Endothelial cell (in vitro differentiated cells): ENCODE measurements at places on chromosomes 2 and 18. TPM values are rescaled to one million over a fixed set of nuclear protein-coding genes. Genes with fewer than 3 reads are reported as not detected.
A peak's percentile ranks its signal among the peaks of the same experiment; 100 is the strongest.

GRCh38 chr2:144596073-144596871, 76.4 kb upstream of the ZEB2 start:
- peak; percentile 36 for DNase-seq

DNA sequence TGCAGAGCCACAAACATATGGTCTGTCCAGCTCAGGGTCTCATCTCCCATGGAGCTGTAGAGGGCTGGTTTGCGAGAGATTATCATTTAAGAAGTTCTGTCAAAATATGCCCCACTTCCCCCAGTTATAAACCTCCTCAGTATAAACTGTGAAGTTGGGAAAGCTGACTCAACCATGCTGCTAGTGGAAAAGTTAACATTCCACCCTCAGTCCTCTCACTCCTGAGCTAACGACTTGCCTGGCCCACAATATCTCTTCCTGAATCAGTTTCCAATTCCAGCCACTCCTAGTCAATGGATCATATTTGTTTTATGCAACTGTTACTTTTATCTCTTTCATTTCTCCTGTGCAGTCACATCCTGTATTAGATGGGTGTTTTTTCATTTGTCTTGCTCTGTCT, 326.2 kb downstream of the SETBP1 start:
- DNase-seq = no peak

Gene REG3G
- total RNA-seq = not detected

Gene CSRNP3
- total RNA-seq = 14.6 TPM

Gene IMMT
- total RNA-seq = 107 TPM

DNA sequence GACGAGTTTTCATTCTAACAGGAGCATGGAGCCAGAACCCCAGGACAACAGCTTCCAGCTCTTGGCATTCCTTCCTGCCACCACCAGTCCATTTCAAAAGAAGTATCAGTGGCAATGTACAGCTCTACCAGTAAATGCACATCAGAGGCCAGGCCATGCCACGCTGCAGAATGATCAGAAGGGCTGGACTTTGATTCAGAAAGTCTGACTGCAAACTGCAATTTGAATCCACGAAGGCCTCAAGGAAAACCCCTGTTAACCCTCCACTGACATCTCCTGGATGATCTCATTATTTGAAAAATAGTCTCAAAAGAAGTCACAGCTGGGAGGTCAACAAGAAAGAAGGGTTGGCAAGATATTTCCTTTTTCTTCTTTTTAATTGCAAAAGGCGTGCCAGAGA, 119.2 kb downstream of the MYO5B start:
- no peak for DNase-seq

DNA sequence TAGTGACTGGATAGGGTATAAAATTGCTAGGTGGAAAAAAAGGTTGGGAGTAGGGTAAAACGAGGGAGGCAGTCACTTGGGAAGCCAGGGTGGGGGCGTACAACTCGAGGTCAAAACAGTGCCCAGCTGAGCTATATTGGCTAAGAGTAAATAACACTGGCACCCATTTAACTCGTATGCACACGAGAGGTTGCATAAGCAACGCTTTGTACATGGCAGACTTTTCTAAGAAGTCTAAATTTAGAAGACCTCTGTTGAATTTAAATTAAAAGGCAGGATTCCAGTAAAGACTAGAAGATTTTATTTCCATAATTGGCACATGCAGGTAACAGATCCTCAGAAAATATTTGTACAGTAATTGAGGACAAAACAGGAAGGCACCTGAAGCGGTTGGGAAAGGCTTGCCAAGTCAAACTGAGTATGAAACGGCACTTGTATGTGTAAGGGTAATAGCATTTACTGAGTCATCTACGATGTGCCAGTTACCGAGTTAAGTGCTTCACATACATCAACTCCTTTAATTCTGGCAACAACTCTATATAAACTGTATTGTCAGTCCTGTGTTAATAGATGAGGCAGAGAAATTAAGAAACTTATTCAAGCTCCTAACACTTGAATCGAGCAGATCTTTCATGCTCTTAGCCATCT, 1.4 kb upstream of the MALT1 start:
- no peak for DNase-seq

GRCh38 chr2:144477281-144477956, 42.5 kb downstream of the ZEB2 start:
- no peak for DNase-seq

DNA sequence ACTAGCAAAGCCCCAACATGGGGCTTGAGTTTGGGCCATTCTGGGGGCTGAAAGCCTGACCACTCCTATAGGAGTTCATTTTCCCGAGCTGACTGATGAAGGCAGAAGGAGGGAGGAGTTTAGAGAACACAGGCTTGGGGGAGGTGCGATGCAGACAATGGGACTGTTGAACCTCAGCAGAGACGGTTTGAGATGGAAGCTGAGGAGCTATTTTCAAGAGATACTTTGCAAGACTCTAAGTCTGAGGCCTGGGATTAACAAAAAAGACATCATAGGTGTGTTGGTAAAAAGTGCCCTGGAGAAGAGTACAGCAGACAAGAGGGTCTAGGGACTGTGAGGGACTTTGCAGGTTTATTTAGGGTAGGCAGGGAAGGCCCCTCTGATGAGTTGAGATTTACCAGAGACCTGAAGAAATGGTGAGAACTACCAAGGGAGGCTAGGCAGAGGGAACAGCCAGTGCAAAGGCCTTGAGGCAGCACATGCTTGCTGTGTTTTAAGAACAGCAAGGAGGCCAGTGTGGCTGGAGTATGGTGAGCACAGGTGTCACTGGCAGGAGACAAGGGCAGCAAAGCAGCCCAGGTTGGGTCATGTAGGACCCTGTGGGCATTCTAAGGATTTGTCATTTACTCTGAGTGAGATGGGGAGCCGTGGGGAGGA, 31.6 kb downstream of the PCBP1 start:
- DNase-seq = no peak

GRCh38 chr2:135411646-135412045, 119.4 kb downstream of the ZRANB3 start:
- no peak for DNase-seq

GRCh38 chr18:4797002-4797685, 342.0 kb upstream of the DLGAP1 start:
- no peak for DNase-seq

Gene C2orf80
- total RNA-seq = not detected

DNA sequence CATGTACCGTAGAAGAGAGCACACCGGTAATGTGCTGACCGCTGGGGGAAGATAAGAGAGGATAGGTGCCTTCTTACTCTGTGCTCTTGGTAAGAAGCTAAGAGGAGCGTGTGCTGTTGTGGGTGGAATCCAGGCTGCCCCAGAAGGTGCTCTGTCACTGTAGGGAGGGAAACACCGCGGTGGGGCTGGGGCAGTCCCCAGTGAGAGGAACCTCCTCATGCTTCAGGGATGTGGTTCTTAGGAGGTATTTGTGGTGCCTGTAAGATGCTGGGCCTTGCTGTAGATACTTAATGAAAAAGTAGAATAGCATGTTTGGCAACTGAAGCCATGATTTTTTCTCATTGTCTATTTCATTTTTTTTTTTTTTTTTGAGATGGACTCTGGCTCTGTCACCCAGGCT, 1.1 kb downstream of the COLEC11 start:
- DNase-seq = no peak

GRCh38 chr18:45232061-45232460, 383.2 kb upstream of the SLC14A2 start:
- no peak for DNase-seq

DNA sequence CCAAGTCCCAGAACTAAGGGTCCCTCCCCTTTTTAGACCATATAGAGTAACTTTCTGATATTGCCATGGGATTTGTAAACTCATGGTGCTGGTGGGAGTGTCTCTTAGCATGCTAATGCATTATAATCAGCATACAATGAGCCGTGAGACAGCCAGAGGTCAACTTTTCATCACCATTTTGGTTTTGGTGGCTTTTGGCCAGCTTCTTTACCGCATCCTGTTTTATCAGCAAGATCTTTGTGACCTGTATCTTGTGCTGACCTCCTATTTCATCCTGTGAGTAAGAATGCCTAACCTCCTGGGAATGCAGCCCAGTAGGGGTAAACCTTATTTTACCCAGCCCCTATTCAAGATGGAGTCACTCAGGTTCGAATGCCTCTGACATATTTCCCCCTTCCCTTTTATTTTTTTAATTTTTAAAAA, 148.2 kb downstream of the PHLPP1 start:
- DNase-seq = no peak

Gene MREG
- 26.1 TPM for total RNA-seq

Gene HOXD11
- not detected for total RNA-seq

GRCh38 chr2:201915446-201915845, 109.1 kb downstream of the CDK15 start:
- DNase-seq = no peak

DNA sequence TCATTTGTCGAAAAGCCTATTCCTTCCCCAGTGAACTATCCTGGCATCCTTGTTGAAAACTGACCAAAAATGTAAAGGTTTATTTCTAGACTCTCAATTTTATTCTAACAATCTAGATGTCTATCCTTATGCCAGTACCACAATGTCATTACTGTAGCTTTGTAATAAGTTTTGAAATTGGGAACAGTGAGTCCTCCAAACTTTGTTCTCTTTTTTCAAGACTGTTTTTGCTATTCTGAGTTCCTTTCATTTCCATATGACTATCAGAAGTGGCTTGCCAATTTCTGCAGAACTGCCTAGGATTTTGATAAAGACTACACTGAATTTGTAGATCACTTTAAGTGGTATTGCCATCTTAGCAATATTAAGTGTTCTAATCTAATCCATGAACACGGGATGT, 9.7 kb downstream of the STARD7 start:
- no peak for DNase-seq

Gene STAMBP
- 29.2 TPM for total RNA-seq

DNA sequence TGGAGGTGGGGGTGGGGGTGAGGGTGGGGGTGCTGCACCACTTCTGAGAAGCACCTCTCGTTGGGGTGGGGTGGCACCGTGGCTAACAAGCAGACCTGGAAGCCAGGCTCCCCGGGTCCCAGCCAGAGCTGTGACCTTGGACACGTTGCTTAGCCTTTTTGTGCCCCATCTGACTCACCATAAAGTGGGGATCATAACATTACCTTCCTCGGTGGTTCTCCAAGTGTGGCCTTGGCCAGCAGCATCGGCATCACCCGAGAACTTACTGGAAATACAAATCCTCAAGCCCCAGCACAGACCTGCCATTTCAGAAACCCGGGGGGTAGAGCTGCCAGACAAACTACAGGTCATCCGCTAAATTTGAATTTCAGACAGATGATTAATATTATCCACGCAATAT, 58.7 kb upstream of the SLC66A3 start:
- no peak for DNase-seq

Gene NDC80
- total RNA-seq = 8.6 TPM

- no peak for DNase-seq
Measured at GRCh38 chr2:238383743-238384380, 42.9 kb upstream of the ASB1 start.

Gene PHOSPHO2
- total RNA-seq = 10.5 TPM

- DNase-seq = no peak
Measured at GRCh38 chr18:23173912-23174311, 38.6 kb downstream of the CABLES1 start.

DNA sequence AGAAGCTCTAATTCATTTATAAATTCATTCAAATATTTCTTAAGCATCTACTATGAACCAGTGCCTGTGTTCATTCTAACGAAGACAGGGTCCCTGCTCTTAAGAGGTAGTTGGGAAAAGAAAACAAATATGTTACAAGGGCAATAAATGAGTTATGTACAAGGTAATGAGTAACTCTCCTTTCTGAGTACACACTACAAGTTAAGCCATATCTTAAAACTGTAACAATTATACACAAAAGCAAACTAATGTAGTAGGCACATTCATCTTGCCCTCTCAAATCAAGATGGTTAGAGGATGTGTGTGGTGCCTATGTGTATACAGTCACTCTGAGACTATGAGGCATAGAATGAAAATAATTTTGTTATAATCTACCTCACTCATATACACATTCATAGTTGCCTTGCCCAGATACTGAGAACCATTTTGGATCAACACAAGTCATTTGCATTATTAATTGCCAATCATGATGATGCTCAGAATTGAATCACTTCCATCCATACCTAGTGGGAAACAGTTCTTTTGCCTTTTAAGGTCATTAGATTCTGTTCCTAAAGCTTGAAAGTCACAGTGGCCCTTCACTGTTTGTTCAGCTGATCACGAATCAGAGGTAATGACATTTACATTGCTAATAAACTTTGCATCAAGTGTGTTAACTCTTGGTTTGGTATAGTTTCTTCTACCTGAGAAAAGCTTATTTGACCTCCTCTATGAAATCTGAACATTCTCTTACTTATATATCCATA, 283.1 kb downstream of the ZNF385B start:
- no peak for DNase-seq

DNA sequence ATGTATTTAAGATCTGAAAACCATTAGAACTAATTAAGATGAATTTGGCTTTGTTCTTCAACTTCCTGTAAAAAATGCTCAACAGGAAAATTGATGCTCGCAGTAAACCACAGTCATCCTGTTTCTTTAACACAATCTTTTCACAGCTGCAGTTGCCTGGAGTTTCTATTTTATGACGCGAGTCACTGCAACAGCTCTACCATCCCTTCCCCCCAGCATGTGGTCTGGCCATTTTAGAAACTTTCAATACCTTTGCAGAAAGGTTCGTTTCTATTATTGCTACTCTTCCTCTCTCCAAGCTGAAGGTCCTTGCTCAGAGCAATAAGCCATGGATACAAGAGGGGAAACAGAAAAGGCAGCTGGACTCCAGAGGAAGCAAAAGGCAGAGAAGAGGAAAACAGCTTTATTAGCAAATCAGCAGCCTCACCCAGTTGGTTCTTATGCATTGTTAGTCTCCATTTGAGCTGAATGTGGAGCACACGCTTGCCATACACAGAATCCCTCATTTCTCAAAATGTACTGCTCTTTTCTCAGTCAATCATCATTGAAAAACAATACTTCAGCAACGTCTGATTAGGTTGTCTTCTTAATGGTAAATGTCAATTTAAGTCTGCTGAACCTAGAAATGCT, 3.9 kb downstream of the WIPF1 start:
- DNase-seq = peak; percentile 41

Gene CDH20
- not detected for total RNA-seq

DNA sequence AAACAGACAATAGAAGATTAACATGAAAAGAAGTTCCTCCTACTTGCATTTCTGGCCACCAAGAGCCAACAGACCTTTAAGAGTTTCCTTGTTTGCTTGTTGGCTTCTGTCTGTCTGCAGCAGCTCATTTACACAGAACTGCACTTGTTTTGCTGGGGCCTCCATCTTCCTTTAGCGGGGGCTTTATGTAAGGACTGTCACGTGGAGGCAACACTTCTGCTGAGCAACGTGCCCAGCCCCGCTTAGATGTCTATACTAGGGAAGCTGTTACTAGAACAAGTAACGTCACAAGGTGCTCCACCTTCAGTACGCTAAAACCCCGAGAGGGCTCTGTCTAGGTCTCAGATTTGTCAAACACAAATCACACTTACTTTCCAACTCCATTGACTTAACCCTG, 104.3 kb upstream of the PXDN start:
- no peak for DNase-seq

- no peak for DNase-seq
Measured at GRCh38 chr2:158359846-158360245, 96.7 kb downstream of the CCDC148 start.

Gene MAP3K20
- 11.8 TPM for total RNA-seq

Gene CNDP1
- not detected for total RNA-seq

DNA sequence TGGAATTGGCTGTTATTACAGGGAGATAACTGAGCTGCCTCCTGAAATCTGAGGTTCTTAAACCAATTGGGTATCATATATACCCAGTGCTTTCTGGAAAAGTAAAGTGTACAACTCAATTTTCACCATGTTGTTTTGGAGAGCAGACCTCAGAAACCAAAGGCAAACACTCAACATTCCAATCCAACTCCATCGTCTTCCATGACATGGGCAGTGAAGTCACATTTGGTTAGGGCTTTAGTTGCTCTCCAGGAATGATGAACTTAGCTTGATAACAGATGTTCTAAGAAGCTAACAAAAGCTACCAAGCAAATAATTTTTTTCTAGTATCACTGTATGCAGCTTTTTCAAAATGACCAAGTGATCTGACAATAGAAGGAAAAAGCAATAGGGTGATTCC, 107.0 kb upstream of the SLC35G4 start:
- no peak for DNase-seq
